HTR-8/SVneo (cell line): ENCODE measurements at places on chromosomes 2 and 18.

DNA sequence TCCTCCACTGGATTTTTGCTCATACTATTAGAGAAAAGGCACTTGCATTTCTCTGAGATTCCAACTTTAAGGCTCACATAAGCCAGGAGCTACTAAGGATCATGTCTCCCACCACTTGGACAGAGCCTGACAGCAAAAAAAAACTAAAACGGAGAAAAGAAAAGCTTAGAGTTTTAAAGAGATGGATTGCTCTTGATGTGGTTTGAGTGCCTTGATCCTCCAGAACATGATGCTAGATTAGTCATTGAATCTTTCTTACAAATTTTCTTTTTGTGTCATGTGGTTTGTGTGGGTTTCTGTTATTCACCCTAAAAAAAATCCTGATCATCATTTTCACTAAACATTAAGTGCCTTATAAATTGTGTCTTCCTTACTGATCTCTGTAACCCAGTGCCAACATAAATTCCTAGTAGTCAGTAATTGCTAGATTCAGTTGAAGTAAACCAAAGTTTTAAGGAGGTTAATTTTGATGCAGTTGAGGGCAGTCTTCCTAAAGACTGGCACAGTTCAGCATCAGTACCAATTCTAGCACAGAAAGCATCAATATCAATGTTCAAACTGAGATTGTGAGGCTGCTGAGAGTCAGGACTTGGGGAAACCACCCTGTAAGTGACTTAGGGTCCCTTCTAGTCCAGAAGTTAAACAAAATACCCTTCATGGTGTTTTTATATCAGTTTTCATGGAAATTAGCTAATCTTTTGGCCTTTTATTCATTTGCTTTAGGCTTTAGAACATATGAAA, 206.3 kb downstream of the RAD51AP2 start:
- DNase-seq = no peak

GRCh38 chr2:157821519-157822131, 54.5 kb downstream of the ACVR1 start:
- no peak for DNase-seq

- DNase-seq = no peak
Measured at GRCh38 chr2:63734510-63734909, 107.2 kb upstream of the UGP2 start.

- no peak for DNase-seq
Measured at GRCh38 chr18:13235421-13235831, 16.9 kb downstream of the LDLRAD4 start.

GRCh38 chr2:237297421-237298150, 116.4 kb downstream of the COL6A3 start:
- no peak for DNase-seq

GRCh38 chr2:118372886-118373830, 284.9 kb downstream of the INSIG2 start:
- DNase-seq = no peak

- DNase-seq = no peak
Measured at GRCh38 chr2:1594123-1594372, 150.3 kb downstream of the PXDN start.

GRCh38 chr2:69013142-69013839, at the start of gene ANTXR1:
ANTXR1 (plus strand) TSS chr2:69013179; CDS start chr2:69013500, 321 bp downstream.
- peak; percentile 84 for DNase-seq

GRCh38 chr18:48228841-48229240, 180.3 kb downstream of the ZBTB7C start:
- DNase-seq = no peak

DNA sequence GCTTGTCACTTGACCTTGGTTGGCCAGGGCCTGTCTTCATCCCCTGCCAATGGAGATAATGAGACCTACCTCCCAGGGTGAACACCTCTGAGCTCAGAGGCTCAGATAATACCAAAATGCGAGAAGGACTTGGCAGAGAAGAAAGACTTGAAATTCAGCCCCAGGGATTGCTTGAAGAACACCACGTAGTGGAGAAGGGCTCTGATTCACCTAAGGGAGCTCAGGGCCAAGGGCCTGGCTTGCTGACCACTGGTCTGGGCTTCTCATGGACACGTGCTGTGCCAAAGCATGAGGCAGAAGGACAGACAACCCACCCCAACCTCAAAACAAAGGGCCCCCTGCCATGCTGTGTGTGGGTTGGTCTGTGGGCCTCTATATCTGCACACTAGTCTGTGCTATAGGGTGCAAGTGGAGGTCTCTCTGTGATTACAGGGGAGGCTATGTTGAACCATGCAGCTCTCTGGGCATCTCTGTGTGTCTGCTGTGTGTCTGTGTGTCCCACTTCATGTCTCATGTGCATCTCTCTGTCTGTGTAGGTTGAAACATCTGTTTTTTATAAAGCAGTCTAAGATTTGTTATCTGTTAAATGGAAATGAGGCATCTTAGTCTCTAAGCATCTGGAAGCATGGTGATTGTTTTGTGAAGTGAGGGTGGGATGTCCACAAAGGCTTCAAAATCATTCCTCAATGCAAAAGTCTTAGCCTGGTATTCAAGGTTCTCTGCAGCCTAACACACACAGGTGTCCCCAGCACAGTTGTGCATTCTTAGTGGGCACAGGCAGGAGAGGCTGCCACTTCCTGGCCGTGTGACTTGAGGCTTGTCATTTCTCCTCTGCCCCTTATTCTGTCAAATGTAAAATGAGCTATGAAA, 61.0 kb upstream of the EPAS1 start:
- no peak for DNase-seq

DNA sequence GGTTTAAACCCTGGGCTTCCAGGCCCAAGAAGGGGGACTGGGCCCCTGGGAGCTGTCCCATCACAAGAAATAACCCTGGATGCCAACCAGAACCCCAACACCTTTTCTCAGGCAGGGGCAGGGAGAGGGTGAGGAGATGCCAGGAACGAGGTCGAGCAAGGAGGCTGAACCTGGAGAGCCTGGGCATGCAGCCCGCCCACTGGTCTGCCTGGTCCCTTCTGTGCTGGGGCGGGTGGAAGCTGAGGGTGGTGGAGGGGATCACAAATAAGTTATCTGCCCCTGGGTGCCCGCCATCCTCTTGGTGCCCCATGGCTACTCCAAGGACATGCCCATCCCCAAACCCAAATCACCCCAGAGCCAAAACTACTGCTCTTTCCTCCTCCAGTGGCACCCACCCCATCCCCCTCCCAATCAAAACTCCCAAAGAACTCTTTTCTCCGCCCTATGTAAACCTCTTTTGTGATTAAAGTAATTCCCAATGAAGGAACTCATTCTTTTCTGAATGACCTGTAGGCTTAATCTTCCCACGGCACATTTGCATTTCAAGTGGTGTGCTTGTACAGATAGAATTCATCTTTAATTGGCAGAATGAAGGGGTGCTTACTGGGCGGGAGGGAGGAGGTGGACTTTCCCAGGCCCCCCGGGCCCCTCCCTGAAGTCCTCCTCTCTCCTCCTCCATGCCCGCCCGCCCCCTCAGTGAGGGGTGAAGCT, 47.9 kb downstream of the EFR3B start:
- no peak for DNase-seq

DNA sequence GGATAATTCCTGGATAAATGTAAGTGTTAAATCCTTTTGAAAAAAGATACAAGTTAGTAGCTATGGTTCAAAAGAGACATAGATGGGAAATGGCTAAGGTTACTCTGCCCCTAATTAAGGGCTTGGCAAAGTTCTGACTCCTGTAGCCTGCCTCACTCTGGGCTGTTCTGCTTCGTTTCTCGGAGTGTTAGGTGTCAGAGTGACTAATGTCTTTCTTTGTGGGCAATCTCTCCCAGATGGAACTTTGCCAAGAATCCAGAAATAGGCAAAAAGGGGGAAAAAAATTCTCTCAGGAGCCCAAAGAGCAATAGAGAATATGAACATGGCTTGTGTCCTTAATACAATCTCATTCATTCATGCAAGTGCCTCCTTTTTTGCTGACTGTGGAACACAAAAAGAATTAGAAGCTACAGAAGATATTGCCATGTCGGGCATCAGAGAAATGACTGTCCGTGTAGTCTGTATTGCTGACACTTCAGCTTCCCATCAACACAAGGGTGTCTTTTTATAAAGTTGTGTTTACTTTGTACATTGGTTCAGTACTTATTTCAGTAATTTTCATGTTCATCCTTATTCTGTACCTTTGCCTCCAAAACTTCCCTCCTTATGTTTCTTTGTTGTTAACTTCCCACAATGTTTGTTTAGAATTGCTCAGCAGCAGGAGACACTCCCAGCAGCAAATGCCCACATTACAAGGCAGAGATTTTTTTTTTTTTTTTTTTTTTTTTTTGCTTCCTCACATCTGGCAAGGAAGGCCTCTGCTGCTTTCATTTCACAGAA, 134.0 kb downstream of the FTCDNL1 start:
- no peak for DNase-seq

DNA sequence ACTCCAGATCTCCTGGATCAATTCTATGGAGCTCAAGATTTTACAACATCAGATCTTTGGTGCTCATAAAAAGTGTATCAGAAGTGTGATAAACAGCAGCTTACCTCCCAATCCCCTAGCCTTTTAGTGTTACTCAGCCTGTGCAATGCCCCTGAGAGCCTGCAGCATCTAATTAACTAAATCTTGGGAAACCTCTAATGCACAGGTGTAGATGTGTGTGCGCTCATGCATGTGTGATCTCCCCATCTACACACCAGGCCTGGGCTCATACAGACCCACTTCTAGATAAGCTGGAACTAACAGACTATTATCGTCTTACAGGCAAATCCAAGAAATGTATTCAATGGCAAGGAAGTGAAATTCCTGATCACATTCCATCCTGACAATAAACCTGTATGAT, 7.5 kb downstream of the SUCLG1 start:
- DNase-seq = no peak

- no peak for DNase-seq
Measured at GRCh38 chr18:48923746-48924629, 26.8 kb downstream of the SMAD7 start.

DNA sequence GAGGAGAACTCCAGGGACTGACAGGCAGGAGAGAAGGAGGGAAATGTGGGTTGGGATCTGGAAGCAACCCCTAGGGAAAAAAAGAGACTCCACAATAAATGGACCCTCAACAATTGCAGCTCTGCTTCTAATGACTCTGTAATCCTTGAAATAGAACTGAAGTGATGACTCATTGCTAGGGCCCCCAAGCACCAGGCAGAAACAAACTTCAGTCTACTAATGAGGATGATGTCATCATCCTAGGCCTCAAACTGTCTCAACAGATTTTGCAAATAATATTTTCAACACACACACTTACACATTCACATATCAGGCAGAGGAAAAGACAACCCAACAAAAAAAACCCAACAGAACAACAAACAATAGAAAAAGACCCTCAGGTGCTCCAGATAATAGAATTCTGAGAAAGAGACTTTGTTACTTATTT, 143.3 kb downstream of the HDAC4 start:
- DNase-seq = peak; percentile 50

- DNase-seq = no peak
Measured at GRCh38 chr2:31556940-31557339, 23.8 kb downstream of the SRD5A2 start.

DNA sequence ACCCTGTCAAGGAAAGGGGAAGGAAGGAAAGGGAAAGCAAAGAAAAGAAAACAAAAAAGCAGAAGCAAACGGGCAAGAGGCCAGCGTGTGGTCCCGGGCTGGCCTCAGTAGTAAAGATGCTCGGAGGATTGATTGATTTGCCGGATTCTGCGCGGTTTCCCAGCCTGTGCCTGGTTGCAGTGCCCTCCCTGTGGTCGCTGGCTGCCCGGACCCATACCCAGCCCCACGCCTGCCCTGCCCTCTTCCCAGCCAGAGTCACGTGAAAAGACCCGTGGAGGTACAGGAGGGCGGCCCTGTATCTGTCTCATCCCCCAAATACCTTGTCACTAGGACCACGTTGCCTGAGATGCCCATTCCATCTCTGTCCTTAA, 55.1 kb upstream of the IMP4 start:
- DNase-seq = no peak

- DNase-seq = no peak
Measured at GRCh38 chr2:10810202-10811161, 2.1 kb downstream of the PDIA6 start.

DNA sequence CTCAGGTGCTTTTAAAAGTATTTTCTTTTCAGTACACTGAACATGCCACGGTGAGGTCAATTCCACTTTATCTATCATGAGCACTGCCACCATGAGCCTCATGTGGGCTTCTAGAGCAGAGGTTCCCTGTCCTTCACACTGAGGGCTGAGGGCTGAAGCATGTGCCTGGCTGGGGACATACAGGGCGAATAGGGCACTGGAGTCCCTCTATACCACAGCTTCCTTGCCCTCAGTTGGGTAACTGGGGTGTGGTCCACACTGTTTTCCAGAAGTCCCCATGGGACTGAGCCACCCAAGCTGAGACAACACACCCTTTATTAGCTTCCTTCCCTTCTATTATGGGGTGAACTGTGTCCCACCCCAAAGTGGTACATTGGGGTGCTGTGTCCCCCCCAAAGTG, 172.2 kb upstream of the ID2 start:
- no peak for DNase-seq

DNA sequence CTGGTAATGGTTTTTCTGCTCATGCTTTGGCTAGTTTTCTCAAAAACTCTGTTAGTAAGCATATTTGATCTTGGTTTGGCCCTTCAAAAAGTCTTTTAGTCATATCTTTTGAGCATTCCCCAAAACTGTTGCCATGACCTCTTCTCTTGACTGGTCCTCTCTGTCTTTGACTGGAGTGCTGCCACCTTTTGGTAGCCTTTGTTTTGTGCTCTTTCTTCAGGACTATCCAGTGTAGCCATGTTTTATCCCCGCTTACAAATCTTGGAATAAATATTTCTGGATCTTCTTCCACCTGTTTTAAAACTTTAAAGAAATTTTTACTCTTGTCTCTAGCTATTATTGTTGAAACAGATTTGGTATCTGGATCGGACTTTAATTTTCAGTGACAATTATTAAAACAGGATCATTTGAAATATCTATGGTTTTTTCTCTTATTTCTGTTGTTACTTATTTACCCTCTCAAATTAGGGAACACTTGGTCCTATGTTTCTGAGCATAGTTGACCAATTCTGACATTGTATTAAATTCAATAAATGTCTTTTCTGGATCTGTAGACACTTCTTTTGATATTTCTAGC, 965 bp upstream of the ELOA2 start:
- DNase-seq = peak; percentile 31

DNA sequence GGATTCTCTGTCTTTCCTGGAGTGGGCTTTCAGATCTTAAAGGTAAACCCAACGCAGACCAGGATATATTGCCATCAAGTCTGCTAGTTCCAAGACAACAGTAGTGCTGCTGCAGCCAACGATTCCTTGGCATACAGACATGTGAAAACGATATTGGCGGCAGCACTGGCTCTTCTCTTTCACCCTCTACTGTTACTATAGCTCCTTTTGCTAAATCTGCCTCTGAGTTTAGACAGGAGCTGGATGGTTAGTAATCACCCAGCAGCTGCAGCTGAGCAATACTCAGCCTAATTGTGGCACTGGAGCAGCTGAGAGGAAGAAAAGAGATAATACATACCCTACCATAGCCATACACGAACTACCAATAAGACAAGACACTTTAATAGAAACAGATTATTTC, 4.0 kb downstream of the YES1 start:
- no peak for DNase-seq

GRCh38 chr2:238006510-238006909, 39.7 kb downstream of the UBE2F start:
- no peak for DNase-seq

- DNase-seq = no peak
Measured at GRCh38 chr18:10094655-10095054, 180.8 kb downstream of the VAPA start.
